SW480 (cell line): ENCODE measurements at places on chromosomes 2 and 18.

GRCh38 chr2:238586931-238587775 is 160.4 kb downstream of the ASB1 start:
- DNase-seq = no peak

DNA sequence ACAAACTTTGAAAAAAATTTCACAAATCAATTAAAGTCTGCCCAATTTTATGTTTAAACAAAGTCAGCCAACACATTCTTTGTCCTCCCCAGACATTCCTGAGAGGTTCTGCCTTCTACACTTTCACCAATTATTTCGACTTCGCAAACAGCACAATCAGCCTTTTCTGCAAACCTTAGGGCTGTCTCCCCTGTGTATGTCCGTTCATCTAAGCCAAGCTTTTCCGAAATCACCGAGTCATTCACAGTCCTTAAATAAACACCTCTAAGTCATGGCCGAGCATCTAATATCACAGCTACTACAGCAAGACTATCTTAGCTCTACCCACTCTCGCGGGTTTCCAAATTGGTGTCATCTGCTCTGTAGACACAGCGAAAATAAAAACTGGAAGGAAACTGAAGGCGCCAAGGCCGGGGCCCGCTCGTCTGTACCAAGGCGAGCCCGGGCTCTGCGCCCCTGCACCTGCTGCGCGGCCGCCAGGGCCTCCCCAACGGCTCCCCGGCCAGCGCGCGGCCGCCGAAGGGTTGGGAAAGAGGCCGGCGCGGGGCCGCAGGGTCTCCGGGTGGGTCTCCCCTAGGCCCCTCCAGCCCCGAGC is 730 bp downstream of the ODC1 start:
- DNase-seq = no peak

DNA sequence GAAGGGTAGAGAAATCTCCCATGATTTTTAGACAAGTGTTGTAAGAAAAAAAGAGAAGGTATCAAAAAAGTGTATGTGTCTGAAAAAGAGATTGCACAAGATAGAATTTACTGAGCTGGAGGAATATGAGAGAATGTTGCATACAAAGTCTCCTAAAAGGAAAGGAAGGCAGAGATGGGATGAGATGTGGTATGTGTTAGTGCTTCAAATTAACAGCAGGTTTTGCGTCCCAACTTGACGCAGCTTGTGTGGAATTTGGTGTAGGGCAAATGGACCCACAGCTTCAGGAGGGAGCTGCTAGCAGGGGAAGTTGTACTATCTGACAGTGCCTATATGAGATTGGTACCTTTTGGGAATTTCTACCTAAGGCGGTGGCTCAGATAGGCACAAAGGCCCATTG is 9.0 kb upstream of the RASGRP3 start:
- DNase-seq = no peak

DNA sequence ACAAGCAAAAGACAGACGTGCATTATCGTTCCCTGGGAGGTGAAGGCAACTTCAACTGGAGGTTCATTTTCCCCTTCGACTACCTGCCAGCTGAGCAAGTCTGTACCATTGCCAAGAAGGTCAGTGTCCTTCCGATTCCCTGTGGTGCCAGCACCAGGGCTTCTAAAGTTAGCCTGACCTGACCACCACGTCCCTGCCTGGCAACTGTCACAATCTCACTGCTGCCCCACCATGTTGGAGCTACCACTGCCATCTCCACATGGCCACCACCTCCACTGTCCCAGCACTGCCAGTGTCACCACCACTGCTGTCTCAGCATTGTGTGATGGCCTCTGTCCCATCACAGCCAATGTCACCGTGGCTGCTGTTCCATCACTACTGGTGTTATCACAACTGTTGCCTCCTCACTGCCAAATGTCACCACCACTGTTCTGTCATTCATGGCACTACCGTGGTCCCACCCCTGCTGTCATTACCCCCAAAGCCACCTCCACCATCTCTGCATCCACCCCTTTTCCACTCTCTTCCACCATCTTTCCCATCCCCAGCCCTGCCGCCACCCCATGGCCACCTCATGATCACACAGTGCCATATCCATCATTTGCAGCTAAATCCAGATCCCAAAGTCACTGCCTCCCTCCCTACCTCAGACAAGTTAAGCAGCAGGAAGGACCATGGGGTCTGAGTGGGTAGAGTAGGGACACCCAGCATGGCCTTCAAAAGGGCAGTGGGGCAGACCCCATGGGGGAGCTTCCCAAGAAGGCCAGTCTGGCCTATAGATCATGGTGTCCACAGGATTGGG is 216.5 kb downstream of the DYSF start:
- DNase-seq = no peak

DNA sequence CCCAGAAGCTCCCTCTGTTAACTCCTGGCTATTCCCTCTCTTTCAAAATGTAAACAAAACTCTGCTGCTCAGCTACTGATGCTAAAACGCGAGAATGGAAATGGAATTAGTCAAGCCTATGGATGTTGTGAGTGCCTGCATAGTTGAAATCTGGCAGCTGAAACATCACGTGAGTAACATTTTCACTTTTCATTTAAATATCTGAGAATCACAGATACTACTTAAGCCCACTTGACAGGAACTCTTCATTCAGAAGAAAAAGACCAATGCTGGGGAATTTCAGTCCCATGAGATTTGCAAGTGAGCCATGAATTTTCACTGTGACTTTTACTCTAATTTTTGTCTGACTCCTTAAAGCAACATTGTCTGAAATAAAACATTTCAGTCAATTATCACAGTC is 215.3 kb upstream of the SESTD1 start:
- no peak for DNase-seq
